ENCODE measurements at places on chromosomes 6 and 20.

DNA sequence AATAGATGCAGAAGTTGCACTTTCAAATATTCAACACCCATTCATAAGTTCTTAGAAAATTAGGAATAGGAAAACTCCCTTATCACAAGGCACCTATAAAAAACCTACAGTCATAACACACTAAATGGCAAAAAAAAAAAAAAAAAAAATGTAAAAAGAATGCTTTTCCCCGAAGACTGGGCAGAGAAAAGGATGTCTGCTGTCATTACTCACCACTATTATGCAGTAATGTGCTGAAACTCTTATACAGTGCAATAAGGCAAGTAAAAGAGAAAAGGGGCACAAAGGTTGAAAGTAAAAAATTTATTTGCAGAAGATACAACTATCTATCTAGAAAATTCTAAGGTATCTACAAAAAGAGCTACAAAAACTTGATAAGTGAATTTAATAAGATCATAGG lies 607.8 kb upstream of the ARID1B start:
- DNase-seq = no peak

DNA sequence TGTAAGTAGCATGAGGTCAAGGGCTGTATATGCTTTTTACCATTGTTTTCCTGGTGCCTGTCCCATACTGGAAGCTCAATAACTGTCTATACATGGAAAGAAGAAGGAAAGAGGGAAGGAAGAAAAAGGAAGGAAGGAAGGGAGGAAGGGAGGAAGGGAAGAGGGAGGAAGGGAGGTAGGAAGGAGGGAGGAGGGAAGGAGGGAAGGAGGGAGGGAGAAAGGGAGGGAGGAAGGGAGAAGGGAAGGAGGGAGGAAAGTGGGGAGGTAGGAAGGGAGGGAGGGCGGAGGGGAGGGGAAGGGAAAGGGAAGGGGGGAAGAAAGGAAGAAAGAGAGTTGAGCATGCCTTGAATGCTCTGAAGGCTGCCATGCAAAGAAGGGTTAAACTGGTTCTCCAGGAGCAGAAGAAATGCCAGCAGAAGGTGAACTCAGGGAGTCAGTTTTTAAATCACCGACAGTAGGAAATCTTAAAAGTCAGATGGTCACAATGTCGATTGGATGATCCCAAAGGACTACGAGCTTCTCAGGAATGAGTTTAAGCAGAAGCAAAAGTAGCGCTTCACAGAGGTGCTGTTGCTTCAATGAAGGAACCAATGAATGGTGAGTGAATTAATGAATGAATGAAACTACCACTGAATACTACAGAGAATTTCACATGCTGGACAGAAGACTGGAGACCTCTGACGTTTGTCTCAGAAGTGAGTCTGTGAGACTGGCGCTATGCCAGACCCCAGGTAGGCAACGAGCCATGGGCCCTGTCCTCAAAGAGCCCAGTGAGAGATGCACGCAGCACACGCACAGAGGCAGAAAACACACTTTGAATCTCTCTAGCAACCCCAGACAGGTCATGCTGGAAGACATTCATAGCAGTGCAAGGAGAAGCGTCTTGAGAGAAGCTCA lies 117.6 kb downstream of the MRPL14 start:
- no peak for DNase-seq

DNA sequence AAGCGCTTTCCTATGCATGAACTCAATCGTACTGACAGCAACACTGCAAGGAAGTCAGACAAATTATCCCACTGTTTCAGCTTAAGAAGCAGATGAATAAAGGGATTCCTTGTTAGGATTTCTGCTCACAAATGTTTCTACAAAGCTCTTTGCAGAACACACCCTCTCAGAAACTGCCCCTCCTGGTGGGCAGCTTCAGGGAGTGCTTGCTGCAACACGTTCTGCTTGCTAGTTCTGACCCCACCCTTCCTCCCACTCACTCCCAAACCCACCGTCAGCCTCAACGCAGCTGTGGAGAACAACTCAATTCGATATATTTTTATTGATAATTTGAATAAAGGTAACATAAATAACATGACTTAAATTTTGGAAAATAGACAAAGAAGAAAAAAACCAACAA lies 250.8 kb upstream of the PRDM1 start:
- DNase-seq = peak; percentile 43

DNA sequence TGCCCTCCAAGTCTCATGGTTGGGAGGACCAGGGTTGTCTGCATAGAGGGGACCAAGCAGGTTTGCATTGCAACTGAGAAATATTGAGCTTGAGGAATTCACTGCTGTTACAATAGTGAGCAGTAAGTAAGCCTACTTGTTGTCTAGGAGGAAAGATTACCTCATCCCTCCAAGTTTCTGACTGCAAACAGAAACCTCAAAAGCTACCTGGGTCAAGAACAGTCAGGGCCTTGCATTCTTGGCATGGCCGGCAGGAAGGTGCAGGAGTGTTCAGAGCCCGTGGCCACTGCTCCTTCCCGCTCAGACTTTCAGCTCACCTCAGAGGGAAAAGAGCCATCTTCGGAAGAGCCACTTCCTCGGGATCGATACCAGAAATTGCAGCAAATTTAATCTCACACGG lies 46.0 kb upstream of the DOK5 start:
- no peak for DNase-seq

GRCh38 chr6:141307309-141307998 lies 825.3 kb upstream of the GJE1 start:
- DNase-seq = peak; percentile 12

DNA sequence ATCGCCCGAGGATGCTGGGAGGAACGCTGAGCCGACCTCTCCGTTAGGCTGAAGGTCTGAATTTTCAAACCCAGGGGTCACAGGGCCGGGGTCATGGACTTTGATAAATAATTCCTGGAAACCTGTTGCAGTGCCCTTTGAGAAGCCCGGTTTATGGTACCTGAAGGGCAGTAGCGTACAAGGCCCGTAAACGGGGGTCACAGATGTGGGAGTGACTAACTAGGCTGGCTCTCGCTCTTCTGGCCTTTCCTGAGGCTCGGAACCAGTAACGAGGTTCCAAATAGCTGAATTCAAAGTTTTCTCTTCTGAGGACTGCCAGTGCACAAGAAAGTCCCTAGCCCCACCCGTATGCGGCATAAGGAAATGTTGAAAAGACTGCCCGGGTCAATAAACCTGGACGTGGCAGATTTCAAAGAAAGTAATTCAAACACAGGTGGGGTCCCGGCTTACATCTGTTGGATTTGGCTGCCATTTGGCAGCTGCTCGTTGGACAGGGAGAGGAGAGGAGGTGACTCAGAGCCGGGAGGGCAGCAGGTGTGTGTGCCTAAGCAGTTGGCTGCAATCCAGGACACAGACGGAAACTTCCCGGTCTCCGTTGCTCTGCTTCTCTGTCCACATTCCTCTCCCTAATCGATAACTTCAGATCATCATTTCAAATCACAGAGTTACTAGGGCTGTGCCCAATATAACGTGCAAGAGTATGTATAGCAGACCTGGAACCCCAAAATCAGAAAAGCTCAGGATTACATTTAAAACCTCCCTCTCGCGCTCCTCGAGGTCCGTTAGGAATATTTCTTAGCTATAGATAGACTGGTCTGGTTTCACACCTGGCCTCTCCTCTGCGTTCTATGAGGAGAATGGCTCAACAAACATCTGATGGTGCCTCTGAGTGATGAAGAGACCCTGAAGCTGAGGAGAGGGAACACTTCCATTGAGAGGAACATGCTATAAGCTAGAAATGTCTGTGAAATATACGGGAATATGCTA lies 765 bp upstream of the GMDS start:
- DNase-seq = peak; percentile 23

DNA sequence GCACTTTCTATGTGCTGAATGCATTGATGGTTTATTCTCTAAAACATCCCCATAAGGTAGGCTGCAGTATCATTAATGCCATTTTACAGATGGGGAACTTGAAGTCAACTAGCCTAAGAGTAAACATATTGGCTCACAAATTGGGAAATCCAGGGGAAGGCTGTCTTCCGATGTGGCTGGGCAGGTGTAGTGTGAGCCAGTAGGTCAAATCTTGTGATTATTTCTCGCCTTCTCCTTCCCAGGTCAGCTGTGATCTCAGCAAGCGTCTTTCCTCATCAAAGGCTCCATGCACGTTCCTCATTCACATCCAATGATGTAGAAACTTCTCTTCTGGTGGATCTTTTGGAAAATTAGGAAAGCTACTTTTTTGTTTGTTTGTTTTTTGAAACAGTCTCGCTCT lies 94.1 kb upstream of the SHLD1 start:
- peak; percentile 48 for DNase-seq

DNA sequence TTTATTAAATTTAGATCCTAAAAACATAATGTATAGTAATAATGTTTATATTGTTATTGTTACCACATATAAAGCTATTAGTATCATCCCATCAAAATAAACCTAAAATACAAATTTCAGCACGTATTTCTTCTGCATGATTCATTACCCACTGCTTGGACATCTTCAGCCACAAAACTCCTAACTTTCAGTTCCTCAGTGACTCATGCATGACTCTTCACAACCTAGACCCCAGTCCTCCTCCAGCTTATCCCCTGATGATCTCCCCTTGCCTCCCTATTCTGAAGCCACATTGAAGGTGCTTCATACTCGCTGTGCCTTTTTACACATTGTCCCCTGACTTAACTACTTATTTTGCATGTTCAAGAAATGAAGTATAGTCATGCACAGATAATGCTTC lies 11.2 kb upstream of the GPRC6A start:
- DNase-seq = peak; percentile 28

DNA sequence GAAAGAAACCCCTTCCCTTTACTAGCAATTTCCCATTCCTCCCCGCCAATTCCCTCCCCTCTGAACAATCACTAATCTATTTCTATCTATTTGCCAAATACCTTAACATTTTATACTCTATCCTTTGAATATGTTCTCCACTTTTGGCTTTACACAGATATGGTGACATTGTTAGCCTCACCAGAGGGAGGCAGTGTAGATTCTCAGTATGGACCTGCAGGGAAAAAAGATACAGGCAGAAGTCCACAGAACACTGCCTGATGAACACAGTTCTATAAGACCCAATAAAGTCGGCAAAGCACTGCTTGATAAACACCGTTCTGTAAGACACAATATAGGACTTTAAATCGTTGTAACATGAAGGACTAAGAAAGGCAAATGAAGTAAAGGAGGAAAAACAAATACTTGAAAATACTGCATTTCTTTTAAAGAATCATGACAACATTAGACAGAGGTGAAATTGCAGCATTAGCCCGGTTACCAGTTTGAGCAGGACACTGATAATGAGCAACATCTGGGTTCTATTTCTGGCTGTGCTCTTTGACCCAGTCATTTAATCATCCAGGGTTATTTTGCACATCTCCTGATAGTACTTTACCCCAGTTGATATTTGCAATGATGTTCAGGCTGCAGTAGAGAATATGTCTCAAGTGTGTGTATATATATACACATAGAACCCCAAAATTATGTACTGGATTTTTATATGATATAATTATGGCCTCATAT lies 296.8 kb downstream of the UTRN start:
- no peak for DNase-seq

GRCh38 chr20:54209216-54209813 lies 1.4 kb downstream of the PFDN4 start:
- DNase-seq = no peak

All from suppressor macrophage treated with lipopolysaccharide for 4 hours (primary cell).